ENCODE measurements at places on chromosomes 7 and 10.

- DNase-seq = no peak
Measured at GRCh38 chr10:99540657-99541531, 8.2 kb downstream of the NKX2-3 start.

- DNase-seq = no peak
Measured at GRCh38 chr7:36985866-36986400, 261.6 kb upstream of the AOAH start.

DNA sequence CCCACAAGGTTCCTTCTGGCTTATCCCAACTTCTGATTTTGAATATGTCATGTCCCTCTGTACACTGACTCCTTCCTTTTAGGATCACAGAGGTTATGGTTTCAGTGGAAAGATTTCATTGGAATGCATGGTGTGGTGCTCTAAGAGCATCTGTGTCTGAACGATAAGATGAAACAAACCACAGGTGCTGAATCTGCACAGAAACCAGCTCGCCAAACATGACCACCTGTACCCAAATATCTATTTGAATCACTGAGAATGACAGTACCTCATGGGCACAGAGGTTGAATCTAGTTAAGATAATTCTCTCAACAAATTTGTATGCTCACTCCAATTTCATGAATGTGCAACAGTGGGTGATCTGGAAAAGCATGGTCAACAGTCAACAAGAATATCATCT lies 105.3 kb downstream of the DGKI start:
- no peak for DNase-seq

GRCh38 chr7:132102391-132102790 lies 473.9 kb downstream of the PLXNA4 start:
- DNase-seq = no peak

- no peak for DNase-seq
Measured at GRCh38 chr10:70048030-70048723, 4.5 kb upstream of the MACROH2A2 start.

GRCh38 chr10:76230921-76231285 lies 799.5 kb downstream of the LRMDA start:
- no peak for DNase-seq

DNA sequence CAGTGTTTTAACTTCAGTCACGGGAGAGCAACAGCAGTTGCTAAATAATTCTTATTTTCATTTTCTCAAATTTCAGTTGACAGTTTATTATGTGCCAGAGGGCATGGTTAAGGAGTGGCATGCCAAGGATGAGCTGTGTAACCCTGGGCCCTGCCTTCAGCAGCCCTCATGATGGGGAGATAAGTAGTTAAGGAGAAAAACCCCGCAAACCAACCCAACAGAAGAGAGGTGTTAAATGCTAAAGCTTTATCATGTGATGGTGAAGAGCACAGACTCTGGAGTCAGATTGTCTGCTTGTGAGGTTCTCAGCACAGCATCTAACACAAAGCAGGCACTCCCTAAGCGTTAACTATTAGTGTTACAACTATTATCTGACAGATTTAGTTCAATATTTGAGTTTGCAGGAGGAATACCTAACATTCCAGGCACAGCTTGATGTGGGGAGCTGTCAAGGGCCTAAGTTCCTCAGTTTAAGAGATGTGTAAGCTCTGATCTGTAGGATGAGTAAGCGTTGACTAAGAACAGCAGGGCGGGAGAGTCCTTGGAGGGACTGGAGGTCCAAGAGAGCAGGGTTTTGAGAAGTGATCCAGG lies 29.6 kb downstream of the STAM start:
- no peak for DNase-seq

GRCh38 chr7:139576179-139576973 lies 52.9 kb downstream of the CLEC2L start:
- DNase-seq = peak; percentile 9

GRCh38 chr7:7236041-7236440 lies 53.7 kb downstream of the C1GALT1 start:
- no peak for DNase-seq

DNA sequence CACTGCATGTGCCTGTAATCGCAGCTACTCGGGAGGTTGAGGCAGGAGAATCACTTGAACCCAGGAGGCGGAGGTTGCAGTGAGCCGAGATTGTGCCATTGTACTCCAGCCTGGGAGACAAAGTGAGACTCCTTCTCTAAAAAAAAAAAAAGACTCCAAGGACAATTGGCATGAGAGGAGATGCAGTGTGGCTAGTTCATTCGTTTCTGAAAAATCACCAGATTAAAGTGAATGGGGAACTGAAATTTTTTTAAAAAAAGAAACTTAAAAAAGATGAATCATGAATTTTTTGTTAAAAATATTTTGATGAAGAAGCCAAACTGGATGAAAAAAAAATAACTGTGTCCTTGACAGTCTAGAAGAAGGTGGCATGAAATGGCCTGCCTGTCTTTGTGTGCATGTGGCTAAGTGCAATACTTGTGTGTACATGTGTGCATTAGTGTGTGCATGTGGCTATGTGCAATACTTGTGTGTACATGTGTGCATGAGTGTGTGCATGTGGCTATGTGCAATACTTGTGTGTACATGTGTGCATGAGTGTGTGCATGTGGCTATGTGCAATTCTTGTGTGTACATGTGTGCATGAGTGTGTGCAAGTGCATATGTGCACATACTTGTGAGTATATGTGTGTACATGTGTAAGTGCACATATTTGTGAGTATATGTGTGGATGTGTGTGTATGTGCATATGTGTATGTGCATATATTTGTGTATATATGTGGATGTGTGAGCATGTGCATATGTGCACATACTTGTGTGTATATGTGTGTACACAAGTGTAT lies 391.7 kb upstream of the KLF6 start:
- no peak for DNase-seq

- DNase-seq = no peak
Measured at GRCh38 chr7:74199551-74200355, 10.1 kb upstream of the LAT2 start.

- DNase-seq = no peak
Measured at GRCh38 chr7:144784943-144785342, 50.9 kb downstream of the TPK1 start.

- DNase-seq = no peak
Measured at GRCh38 chr7:90951986-90952954, 312.0 kb upstream of the FZD1 start.

GRCh38 chr7:42876182-42877068 lies 35.4 kb downstream of the C7orf25 start:
- peak; percentile 75 for DNase-seq

GRCh38 chr10:129866894-129867293 lies 97.2 kb downstream of the EBF3 start:
- no peak for DNase-seq

DNA sequence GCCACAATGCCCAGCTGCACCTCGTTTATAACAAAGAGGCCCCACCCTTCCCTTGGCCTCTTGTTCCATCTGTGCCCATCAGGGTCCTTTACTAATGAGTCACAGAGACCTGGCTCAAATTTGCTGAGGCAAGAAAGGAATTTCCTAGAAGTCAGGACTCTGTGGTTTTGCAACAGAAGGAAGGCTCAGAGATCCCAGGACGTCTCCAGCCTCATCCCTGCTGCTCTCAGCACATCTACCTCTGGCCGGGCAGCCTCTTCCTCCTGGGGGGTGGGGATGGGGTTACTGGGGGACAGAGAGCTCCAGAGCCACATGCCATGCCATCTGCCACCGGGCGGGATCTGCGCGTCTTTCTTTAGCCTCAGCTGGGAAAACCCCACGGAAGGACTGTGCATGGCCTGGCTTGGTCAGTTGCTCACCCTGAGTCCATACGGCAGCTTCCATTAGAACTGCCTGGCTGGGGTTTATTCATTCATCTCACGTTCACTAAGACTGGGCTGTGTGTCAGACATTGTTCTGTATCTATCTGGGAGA lies 41.9 kb upstream of the PSMG3 start:
- DNase-seq = no peak

- no peak for DNase-seq
Measured at GRCh38 chr7:30282735-30283134, 1.7 kb upstream of the ZNRF2 start.

DNA sequence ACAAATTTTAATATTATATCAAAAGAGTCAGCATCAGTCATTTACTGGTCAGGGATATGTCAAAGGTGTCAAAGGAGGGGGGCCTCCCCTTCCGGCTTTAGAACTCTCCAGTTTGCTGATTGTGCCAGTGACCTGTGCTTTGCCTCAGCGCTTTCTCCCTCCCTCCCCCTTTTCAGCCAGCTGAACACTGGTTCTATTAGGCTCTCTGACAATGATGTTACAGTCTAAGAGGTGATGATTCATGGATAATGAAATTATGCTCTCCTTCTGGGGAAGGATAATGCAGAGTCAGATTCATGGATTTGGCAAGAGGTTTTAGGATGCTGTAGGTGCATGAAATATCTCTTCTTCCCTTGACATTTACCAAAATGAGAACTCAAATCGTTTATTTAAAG lies 6.1 kb downstream of the LRRTM3 start:
- DNase-seq = no peak

DNA sequence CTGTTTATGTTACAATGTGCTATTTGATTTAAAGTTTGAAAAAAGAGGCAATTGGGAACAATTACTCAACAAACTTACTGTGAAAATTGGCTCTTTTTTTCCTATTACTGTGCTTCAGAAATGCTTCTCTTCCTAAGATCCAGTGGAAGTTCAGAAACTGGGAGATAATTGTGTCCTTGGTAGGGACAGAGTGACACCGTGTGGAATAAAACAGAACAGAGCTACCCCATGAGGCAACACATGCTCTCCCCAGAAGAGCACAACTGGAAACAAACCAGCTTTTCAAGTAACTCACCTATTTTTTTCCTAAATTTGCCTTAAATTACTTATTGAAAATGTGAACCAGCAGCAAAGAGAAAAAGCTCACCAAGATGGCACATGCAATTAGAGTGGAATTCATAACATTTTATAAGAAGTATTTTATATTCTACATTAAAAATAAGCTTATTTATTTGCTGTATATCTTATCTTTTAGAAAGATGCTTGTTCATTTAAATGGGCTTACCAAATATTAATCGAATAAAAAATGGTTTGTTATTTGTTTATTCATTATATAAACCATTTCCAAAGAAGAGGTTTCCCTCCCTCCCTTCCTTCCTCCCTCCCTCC lies 346.1 kb upstream of the ANKRD30A start:
- peak; percentile 62 for DNase-seq

- DNase-seq = no peak
Measured at GRCh38 chr10:59880971-59881510, 25.3 kb downstream of the CCDC6 start.

DNA sequence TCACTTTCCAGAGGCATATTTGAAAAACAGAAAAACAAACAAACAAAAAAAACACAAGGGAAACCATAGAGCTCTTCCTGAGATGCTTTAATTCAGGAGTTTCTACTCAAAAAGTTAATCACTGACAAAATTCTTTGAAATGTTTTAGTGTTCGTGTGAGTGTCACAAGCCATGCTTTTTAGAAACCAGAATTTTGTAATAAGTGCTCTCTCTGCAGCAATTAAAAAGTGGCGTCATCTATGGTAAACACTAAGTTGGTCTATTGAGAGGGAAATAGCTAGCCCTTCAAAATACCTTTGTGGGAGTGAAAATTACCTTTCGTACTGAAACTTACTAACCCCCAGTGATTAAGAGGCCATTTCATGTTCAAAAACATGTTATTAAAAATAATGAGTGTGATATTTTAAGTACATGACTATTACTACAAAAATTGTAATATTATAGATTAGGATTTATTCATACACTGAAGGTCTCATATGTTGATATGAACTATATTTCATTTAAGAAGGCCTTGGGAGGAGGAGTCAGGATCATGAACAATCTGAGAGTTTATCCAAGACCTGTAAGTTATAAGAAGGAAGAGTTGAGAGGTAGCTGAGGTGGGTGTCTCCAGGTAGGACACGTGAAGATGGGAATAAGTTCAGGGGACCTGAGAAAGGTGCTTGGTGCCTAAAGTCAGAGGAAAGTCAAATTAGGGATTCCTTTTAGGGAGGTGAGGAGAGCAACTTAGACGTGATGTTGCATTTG lies 94.6 kb downstream of the PPP1R9A start:
- no peak for DNase-seq

DNA sequence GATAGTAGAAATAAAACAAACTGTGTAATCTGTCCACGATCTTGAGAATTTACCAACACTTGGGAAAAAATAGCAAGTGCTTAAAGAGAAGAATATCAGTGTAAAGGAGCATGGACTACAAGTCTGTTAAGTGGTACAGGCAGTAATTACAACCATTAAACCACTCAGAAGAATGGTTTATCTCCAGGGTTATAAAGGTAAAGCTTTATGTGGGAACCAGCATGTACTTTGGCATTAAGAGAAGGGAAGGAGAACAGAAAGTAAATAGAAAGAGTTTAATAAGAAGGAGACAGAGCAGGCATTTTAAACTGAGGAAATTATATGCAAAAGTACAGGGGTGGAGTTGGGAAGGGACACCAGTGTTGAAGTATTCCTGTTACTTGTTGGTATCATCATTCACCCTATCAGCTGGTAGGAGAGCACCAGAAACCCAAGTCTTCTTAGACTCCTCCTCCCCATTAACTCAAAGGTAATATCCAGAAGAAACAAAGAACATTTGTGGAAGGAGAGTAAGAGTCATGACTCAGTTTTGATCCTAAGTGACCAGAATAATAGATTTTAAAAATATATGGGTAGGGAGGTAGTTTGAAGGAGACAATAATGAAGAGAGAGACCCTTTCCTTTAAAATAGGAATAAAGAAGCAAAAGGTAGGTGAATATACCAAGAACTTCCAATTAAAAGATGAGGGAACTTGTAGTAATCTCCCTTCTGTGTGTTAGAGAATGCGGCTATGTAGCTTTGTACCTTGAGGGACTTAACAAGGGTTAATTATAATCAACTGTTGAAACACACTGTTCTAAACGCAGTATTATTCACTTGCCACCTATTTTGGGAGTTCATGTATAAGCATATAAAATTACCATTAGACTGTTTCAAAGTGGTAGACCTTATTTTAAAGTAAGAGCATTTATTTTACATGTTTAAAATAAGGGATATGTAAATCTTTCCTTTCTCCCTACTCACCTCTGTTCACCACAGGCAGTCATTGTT lies 92.1 kb upstream of the STRIP2 start:
- no peak for DNase-seq

- no peak for DNase-seq
Measured at GRCh38 chr10:125071008-125071407, 89.4 kb downstream of the CTBP2 start.

GRCh38 chr7:33832271-33832721 lies 73.0 kb upstream of the BMPER start:
- no peak for DNase-seq

GRCh38 chr10:20990604-20991003 lies 93.5 kb upstream of the NEBL start:
- no peak for DNase-seq

DNA sequence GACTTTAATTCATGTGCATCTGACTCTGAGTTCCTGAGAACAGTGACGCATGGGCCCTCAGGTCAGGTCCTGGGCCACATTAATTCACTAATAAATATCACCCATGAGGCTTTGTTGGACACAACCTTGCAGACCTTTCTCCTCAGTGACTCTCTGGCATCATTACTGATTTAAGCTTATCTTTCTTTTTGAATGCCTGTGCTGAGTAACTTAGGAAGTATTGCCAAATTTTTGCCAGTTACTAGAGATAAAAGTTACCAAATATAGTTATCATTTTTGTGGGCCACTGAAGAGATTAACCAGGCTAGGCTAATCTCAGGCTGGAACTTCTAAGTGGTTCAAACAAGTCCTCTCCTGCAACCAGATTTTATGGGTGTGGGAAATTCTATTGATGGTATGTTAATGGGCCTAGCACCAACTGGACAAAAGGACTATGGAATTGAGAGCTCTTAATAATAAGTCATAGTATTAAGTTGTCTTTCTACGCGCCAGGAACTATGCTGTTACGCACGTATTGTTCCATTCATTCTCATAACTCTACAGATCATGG lies 28.8 kb upstream of the PRTFDC1 start:
- no peak for DNase-seq

GRCh38 chr7:25953859-25954258 lies 198.1 kb upstream of the NFE2L3 start:
- DNase-seq = no peak

- DNase-seq = no peak
Measured at GRCh38 chr10:8424555-8425211, 370.2 kb downstream of the GATA3 start.
